ENCODE measurements at places on chromosomes 16 and 17.

DNA sequence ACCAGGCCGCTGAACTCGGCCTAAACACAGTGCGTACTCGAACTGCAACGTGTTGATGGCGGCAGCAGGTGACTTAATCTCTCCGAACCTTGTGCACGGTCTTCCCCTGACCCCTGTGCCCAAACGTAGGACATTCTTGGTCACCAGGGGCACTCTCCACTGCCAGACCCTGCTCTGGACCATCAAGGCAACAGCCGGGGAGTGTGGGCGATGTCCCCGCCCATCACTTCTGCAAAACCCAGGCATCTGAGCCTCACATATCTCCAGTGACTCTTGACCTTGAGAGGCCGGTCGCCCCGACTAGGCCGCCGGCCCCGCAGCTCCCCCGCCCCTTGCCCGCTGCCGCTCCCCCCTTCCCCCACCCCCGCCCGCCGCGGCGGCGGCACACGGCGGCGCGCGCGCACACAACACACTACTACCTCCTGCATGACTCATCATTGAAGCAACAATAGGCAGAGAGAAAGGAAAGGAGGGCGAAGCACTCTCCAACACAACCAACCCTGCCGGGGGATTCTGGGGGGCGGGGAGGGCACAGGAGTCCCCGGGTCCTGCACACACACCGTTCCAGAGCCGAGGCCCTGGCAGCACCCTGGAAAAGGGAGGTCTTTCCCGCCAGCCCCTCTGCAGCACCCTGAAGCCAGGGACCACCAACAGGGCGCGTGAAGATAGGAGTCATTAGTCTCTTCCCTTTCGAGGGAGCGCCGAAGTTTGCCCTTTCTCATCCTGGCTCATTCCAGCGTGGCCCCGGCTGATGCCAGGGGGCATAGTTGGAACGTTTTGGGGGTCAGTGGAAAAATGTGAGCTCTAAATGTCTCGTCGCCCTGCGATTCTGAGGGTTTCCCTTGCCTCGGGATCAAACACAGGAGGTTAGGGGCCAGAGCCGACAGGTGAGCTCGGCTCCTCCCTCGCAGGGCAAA is 1.9 kb downstream of the MNT start:
- peak; percentile 90 for DNase-seq

GRCh38 chr17:45186801-45187354 is 25.2 kb downstream of the HEXIM2 start:
- DNase-seq, result no peak

DNA sequence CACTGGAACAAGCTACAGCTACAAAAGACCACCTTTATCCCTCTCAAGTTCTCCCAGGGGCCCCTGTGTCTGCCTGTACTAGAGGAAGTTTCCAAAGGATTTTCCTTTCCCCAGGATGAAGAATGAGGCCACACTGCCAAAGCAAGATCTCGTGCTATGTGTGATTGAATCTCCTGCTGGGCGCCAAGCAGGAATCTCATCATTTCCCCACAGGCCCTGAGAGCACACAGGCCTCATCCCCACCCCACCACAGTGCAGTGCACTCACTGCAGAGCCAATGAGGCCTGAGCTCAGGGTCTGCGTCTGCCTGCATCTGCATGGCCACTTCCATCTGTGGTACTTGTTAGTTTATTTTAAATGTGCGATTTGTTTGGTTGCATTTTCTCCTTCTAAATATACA is 387.4 kb upstream of the ASIC2 start:
- no peak for DNase-seq

DNA sequence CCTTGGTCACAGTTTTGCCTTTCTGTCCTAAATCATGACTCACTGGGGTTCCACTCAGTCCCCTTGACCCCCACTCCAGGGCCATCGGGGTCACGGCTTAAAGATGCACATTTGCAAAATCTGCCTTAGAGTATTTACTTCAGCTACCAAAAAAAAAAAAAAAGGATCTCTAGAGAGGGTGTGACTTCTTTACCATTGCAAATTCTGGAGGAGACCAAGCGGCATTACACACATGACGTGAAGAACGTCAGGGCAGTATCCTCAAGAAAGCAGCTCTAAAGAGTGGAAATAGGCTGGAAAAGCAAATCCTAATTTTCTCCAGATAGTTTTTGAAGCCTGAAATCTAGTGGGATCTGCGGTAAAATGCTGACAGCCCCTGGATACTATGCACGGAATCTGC is 25.6 kb downstream of the SLC6A4 start:
- no peak for DNase-seq

GRCh38 chr16:3643095-3643730 is 11.3 kb upstream of the DNASE1 start:
- DNase-seq, result no peak

- no peak for DNase-seq
Observed at GRCh38 chr17:47935961-47936360, 5.4 kb upstream of the PNPO start.

- no peak for DNase-seq
Observed at GRCh38 chr17:13558588-13558987, 43.1 kb downstream of the HS3ST3A1 start.

DNA sequence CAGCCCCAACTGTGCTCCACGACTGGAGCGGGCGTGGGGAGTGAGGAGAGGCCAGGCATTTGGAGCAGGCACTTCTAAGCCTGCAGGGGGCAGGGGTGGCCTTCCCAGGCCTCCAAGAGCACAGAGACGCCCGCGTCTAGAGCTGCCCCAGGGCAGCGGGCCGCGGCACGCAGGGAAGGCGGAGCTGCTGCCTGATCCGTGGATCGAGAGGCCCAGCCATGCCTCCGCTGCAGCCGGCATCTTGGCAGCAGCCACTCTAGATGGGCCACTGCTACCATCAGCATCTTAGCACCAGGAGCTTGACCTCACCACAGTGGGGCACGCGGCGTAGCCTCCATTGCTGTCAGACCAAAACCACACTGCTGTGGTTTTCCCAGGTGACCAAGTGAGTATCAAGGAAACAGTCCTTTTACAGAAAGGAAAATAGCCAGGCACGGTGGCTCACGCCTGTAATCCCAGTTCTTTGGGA is 20.4 kb upstream of the WDR45B start:
- DNase-seq, result peak; percentile 94

DNA sequence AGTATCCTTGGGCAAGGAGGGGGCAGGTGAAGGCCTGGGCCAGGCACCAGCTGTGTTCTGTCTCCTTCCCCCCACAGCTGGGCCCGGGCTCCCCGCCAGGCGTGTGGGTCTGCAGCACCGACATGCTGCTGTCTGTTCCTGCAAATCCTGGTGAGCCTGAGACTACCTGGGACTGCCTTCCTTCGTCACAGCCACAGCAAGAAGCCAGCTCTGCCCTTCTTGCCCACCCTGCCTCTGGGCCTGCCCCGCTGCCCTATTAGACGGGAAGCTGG is 12.3 kb downstream of the FCSK start:
- no peak for DNase-seq

DNA sequence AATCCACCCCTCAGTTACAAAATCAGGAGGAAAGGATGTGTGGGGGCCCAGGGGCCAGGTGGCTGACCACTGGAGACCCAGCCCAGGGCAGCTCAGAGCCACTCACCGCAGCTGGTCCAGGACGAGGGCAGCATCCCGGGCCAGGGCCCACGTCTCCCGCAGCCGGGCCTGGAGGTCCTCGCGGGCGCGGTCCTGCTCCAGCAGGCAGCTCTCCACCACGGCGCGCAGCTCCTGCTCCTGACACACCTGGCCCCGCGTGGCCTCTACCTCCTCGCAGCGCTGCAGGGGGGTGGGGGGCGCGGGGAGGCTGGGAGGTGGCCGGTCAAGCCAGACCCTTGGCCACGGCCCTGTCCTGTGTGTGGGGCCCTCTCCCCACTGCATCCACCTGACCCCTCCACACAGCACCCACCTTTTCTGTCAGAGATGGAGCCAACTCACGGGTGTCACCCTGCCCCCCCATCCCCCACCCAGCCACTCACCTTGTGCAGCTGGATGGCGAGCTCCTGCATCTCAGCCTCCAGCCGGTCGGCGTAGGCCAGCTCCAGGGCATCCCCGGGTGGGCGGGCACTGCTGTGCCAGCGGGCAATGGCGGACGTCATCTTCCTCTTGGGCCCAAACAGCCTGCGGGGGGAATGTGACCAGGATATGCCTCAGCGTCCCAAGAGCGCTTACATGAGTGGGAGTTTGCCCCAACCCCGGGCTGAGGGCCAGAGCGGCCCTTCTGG is 5.1 kb downstream of the NUDT16L1 start:
- DNase-seq, result no peak

DNA sequence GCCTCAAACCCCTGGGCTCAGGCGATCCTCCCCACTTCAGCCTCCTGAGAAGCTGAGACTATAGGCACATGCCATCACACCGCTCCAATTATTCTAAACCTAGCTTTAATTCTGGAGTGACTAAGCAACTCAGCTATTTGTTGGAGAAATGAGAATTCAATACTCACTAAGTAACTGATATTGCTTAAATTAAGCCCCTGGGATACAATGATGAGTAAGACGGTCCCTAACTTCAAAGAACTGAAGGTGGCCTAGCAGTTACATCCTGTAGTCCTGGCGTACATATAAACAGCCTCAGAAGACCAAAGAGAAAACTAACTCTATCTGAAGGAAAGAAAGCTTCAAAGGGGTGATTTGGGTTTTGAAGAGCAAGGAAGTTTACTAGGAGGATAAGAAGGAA is 25.0 kb downstream of the XPO6 start:
- no peak for DNase-seq
